Activated T-helper 1 cell treated with anti-CD3 and anti-CD28 coated beads, Interleukin-12 subunit alpha, Interleukin-12 subunit beta, Interleukin-2, Interleukin-4 antibody, amounts not matched to agents 30 ng/mL and 10 ng/mL and 1 ng/mL, durations not matched to agents 14 hours and 24 hours and 36 hours (primary cell): ENCODE measurements at places on chromosomes 1 and 21.

- no peak for DNase-seq
Observed at GRCh38 chr1:197127246-197127912, 19.1 kb downstream of the ASPM start.

GRCh38 chr1:2180297-2181245 is 14.0 kb downstream of the FAAP20 start:
- no peak for DNase-seq

DNA sequence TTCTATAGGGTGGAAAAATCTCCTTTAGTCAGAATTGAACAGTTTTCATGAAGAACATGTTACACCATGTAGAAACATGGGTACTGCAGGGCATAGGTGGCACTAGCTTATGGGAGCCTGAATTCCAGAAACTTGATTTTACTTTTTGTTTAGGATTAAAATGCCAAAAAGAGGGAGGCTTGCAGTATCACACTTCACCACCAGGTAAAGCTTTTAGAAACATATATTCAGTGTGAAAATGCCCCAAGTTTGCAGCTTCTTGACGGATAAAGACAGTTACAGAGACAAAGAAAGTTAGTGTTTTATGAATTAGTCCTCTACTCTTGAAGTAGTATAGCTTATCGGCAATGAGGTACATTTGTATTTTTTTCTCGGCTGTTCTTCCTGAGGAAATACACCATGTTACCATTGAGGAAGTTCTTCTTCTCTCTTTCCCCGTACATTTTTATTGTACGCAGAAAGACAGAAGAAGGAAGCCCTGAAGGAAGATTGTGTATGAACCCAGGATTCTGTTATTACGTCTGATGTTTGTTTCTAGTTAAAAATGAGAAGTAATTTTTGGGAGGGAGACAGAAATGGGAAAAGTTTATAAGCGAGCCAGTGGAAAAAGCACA is 66.1 kb downstream of the PBX1 start:
- no peak for DNase-seq

DNA sequence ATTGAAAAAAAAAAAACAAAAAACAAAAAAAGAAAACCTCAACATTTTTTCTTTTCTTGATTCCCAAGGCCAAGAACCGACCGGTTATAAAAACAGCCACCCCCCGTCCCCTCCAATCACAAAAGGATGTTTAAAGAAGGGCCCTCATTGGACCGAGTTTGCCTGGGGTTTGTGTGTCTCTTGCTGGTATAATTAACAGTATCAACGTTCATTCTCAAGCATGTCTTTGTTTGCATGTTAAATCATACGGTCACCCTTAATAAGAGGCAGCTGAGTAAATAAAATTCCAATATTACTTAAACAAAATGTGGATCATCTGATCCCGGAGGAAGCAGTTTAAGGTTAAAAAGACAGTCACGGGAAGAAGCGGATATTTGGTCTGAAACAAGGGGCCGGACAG is 201.1 kb downstream of the PRDM2 start:
- no peak for DNase-seq

DNA sequence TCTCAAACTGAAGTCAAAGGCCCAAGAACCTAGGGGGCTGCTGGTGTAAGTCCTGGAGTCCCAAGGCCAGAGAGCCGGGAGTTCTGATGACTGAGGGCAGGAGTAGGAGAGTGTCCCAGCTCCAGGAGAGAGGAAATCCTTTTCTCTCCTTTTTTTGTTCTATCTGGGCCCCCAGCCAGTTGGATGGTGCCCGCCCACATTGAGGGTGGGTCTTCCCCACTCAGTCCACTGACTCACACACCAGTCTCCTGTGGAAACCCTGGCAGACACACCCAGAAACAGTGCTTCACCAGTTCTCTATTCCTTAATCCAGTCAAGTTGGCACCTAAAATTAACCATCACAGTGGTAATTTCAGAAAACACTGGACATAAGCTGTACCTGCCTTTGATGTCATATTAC is 12.7 kb upstream of the WDR26 start:
- no peak for DNase-seq

DNA sequence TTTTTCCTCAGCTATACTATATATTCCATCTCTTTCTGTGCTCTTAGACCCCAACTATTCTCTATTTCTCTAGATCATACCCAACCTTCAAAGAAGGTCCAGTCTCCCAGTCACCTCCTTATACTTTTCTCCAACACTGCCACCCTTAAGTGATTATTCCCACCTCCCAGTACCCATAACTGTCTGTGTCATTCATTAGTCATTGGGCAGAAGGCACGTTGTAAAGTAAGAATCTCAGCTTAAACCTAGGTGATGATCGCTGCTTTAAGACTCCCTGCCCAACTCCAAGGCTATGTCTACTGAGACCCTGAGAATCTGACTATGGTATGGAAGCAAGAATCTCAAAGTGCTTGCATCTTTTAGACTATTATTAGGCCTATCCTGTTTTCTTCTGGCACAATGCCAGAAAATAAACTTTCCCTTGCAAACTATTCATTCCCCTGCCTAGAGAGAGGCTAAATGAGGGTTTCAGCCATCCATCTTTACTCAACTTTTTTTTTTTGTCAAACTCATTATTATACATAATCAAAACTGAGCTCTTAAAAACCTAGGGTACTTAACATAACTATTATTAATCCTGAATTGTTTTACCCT is 174.3 kb upstream of the DPT start:
- DNase-seq, result no peak

DNA sequence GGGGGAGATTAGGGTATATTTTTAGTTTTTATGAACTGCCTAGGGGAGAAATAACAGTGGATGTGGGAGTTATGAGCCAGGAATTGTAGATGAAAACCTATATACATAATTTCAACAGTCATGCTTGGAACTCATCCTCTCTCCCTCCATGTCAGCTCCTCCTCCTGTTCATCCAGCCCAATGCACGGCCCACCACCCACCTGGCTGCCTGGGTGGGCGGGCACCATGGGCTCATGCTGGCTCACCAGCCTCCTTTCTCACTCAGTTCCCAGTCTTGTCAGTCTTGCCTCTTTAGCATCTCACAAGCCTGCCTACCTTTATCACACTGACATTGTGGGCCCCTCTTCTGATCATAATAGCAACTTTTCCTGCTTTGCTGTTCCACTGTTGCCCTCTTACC is 336.0 kb downstream of the DISC1 start:
- no peak for DNase-seq
